ENCODE measurements at places on chromosomes 16 and 17. TPM values are rescaled to one million over a fixed set of nuclear protein-coding genes. Genes with fewer than 3 reads are reported as not detected.

- DNase-seq = no peak
Observed at GRCh38 chr17:49110509-49110908, 22.1 kb upstream of the B4GALNT2 start.

DNA sequence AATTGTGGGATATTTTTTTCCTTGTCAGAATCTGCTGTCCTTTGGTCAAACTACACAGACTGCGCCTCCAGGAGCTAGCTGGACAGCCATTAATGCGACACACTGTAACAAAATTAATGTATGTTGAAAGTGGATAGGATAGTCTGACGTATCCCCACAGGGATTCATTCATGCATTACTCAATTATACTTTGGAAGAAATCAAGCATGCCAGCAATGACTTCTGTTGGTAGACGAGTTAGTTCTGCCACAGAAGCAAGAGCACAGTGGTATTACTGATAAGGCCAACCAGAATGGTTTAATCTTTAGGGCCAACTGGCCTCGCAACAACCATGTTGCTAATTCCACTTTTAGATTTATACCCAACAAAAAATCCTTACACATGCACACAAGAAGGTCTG, 106.4 kb upstream of the TOB1 start:
- DNase-seq = no peak

CTRL gene
- 5.5 TPM for total RNA-seq

NKD1 gene
- total RNA-seq = 0.44 TPM

PPL gene
- total RNA-seq = not detected
